ENCODE measurements at places on chromosomes 6 and 20.
A peak's percentile ranks its signal among the peaks of the same experiment; 100 is the strongest.

DNA sequence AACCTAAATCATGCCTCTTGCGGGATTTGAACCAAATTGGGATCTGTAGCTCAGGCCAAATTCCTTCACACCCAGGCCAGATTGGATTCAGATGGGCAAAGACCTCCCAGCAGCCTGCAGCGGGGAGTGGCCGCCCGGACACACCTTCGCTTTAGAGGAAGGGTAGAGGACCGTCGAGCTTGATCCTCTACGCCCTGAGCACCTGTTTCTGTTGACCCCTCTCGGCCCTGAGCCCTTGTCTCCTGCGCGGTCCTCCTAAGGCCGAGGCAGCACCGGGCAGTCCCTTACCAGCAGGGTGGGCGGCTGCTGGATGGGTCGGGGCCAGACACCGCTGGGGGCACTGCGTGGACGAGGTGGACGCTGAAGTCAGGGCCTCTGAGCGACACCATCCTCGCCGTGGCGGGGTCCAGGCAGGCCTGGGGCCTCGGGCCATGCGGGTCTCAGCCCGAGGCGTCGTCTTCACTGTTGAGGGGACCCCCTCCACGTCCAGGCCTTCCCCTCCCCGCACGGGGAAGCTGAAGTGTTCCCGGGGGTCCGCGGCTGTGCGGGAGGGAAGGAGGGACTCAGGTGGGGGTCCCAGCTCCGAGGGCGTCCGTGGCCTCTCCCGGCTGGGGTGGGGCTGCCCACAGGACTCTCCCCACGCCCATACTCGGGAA, 114.8 kb downstream of the SMOC2 start:
- no peak for DNase-seq

GRCh38 chr6:158408552-158409130, 96.4 kb downstream of the TULP4 start:
- no peak for DNase-seq

DNA sequence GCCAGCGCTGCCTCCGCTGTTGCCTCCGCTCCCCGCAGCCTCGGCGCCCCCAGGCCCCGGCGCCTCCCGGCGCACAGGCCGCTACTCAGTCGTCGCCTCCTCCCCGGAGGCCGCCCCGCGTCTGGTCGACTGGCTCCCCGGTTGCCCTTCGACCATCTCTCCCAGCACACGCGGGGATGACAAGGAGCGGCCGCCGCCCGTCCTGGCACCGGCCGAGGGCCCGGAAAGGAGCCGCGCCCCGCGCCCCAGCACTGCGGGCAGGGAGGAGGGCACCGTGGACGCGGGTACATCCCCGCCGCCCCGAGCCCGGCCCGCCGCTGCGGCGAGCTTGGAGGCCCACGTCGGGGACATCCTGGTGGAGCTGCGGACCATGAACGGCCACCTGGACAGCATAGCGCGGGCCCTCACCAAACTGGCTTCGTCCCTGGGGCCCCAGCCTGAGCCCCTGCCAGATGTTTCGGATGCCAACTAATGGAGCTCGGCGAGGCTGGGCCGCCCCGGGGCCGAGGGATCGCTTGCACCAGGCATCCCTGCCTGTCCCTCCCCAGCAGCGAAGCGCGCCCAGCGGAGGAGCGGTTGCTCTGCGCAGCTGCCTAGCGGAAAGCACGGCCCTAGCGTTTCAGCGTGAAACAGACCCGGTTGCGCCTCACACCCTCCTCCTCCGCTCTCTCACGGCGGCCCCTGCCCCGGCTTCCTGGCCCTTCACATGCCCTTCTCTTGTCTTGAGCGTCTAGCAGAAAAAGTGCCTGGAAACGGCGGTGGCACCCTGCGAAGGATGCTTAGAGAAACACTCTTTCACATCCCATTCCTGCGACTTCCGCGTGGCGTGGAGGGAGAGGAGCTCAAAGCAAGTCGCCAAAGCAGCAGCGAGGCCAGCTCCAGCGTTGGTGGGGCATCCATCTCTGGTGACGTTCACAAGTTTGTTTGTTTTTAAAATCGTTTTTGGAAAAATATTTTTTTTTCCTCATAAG, 285.8 kb upstream of the SUPT3H start:
- peak; percentile 54 for DNase-seq

DNA sequence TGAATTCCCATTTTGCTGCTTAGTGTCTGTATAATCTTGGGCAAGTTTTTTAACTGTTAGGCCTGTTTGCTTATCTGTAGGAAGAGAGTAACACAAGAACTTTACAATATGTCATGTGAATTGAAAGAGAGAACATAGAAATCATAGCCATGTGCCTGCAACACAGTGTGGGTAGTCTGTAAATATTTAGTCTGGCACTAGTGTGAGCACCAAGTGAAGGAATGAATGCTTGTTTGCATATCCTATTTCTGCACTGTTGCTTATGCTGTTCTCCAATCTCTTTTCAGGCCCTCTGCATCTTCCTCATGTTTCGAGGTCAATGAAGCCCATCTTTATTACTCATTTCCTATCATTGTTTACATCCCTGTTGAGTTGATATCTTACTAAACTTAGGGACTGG, 49.2 kb downstream of the CBFA2T2 start:
- no peak for DNase-seq

DNA sequence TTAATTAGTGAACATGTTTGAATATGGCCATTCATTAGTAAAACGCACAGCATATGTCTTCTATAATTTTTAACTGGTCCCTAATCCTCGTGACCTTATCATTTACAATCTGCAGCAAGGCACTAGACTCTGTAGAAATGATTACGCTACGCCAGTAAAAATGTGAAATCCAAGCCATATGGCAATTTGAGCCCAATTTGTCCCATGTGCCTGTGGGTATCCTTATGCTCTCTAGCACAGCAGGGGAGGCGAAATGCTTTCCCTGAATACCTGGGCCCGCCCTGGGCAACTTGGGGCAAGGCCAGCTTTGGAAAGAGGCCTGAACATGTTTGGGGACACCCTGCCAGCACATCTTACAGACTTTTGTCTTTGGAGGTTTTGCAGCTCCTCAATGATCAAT, 122.7 kb upstream of the AGPAT4 start:
- DNase-seq = no peak

GRCh38 chr6:108948181-108948661, 100.0 kb downstream of the ARMC2 start:
- no peak for DNase-seq

DNA sequence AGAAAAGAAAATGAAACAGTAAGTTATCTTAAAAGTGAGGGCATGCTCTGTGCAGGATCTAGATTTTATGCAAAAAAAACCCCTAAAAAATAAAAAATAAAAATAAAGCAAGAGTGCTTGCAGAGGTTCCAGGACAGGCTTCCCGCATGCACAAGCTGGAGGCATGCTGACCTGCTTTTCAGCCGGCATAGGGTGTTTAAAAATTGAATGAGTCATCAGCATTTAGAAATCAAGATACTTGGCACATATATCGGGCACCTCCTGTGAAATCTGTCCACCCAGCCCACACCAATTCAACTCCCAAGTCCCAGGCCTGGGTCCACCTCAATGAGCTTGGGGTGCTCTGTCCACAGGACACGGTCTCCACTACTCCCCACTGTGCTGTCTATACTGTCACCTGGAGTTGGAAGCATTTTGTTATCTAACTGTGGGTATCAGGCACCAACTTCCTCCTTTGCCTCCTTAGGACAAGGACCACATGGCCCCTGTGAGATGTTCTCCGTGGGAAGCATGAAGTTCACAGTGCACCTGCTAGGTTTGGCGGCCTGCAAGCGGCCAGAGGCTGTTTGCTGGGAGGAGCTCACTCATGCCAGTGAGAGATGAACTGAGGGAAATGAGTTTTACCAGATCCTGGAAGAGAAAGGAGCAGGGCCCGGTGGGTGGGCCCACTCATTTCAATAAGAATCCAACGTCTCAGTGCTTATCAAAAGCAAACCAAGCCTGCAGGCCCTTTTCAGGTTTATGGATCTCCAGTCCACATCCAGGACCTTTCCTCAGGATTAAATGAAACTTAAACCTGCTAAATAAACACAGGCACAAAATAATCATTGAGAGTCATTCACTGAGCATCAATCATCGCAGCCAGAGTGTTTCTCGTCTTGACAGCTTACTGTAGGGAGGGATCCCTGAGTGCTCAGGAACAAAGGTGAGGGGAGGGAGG, 121.1 kb downstream of the FOXA2 start:
- DNase-seq = no peak

DNA sequence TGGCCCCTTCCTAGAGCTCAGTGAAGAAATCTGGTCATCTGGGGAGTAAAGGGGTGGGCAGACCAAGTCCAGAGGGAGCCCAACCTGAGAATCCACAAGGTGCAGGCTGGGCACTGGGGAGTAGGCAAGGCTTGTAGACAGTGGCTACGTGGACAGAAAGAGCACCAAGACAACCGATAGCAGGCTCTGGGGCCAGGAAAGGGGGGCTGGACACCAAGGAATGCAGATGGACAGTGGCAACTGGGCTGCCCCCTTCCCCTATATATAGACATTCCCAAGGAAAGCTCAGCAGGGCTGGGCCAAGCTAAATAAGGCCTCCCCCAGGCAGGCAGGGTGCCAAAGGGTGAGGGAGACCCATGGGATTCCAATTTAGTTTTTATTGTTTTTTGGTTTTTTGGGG, 1.5 kb upstream of the TNNC2 start:
- DNase-seq = no peak

- DNase-seq = no peak
Observed at GRCh38 chr20:23244916-23245552, 105.6 kb upstream of the NXT1 start.

DNA sequence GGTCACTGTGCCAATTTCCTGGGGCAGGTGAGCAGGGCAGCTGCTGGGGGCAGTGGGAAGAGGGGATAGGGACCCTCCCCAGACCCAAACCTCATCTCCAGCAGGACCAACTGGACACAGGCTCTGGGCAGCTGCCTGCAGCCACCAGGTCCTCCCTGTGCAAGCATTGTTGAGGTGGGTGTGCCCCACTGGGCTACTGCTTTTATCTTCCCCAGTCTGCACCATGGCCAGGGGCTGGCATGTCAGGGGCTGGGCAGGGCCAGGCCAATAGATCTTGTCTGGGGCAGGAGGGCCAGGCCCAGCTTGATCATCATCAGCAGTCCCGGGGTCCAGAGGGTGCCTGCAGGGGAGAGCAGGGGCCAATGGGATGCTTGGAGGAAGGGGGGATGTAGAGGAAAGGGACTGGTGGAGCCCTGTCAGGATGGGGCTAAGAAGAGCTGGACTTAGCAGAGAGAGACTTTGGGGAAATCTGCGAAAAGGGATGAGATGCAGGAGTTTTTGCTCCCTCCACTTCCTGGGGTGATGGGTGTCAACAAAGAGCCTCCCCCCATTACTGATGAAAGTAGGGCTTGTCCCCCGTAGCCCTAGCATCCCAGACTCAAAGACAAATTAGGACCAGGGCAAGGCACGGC, 5.7 kb downstream of the EBF4 start:
- no peak for DNase-seq

GRCh38 chr6:108921547-108922361, 73.5 kb downstream of the ARMC2 start:
- no peak for DNase-seq

Measured in T-cell (primary cell).